ENCODE measurements at places on chromosomes 2 and 18.

DNA sequence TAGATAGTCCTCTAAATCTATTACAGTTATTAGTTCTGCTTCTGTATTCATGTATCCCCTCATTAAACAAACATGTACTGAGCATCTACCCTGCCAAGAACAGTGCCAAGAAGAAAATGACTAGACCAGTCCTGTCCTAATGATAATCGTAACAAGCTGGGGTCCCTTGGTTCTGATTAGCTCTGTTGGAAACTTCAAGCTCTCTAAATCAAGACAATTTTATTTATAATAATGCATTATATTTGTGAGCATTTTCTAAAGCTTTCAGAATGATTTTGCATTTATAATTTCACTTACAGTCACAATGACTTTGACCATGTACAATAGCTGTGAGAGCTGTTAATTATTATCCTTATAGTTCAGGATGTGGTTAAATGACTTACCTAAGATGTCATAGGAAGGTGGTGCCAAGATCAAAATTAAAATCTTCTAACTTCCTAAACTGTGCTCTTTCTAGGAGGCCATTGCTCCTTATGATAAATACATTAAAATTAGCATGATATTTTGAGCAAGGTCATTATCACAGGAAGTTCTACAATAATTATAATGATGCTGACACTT, 336.5 kb upstream of the SLC39A10 start:
- peak; percentile 72 for DNase-seq

DNA sequence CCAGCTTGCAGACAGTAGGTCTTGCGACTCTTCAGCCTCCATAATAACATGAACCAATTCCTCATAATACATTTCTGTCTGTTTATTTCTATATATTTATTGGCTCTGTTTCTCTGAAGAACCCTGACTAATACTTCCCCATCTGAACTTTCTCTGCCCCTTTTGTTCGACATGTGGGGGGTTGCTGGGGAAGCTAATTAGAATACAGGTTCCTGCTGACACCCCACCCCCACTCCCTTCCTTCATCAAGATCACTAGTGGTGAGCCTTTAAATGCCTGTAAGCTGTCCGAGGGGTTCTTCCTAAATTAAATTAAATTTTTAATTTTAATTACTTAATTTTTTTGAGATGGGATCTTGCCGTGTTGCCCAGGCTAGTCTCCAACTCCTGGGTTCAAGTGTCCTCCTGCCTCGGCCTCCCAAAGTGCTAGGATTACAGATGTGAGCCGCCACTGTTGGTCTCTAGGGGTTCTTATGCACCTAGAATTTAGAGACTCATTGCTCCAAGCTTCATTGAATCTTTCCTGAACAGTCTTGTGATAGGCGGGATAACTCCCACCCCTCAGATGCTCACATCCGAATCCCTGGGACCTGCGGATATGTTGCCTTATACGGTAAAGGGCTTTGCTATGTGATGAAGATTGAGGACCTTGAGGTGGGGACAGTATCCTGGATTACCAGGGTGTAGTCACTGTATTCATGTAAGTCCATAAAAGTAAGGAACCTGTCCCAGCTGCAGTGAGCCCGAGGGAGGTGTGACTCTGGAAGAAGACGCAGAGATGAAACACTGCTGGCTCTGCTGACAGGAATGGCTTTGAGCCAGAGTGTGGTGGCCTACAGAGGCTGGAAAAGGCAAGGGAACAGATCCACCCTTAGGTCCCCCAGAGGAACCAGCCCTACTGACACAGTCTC, 26.2 kb downstream of the HPCAL1 start:
- DNase-seq: no peak

- no peak for DNase-seq
These were observed at the start of gene FBLN7 for GRCh38 chr2:112138159-112139032. Gene FBLN7 (plus strand): TSS chr2:112138385. CDS start chr2:112138656, 271 bp downstream.

DNA sequence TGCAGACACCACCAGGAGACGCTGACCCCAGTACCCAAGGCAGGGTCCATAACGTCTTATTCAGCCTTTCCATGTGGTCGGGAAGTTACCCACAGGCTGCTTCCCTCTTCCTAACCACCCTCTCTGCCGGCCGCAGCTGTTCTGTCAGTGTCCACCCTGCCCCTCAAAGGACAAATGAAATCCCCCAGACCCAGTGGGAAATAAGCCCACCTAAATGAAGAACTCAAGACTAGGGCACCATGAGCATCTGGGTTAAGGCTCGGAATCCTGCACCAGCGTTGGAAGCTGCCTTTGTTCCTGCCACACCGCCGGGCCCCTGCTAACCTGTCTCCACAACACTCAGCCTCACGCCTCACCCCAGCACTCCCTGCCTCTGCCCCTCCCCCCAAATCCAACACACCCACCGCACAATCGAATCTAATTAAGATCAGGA, 21.7 kb downstream of the BCL11A start:
- no peak for DNase-seq

DNA sequence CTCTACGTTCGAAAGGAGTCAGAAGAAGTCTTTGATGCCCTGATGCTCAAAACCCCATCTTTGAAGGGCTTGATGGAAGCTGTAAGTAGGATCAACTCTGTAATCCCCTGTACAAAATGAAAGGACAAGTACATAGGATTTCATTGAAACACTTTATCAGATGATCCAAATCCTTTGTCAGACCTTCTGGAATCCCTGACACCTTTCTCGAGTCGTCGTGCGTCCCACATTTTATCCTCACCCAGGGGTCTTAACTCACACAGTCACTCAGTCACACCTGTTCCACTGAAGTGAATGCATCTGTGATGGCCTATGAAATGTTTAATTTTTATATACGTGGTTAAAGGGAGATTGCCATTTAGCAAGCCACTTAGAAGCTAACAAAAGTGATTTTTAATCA, 44.8 kb downstream of the GRHL1 start:
- no peak for DNase-seq

- peak; percentile 81 for DNase-seq
These were observed 87.4 kb upstream of the GLS start for GRCh38 chr2:190792956-190793888.

DNA sequence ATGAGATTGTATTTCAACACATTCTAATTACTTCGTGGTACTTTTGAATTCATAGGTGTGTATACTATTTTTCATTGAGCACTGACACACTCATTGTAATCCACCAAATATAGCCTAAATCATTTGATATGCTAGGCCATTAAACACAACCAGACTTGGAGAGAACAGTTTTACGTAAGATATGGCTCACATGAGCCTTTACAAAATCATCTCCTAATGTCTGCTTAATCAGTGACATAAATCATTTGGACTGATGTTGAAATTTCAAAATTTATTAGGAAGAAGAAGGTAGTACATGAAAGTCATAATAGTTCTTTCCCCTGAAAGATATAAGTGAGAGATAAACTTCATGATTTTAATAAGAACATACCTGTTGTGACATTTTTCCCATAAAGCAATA, 550.2 kb upstream of the LINC00305 start:
- DNase-seq: no peak

DNA sequence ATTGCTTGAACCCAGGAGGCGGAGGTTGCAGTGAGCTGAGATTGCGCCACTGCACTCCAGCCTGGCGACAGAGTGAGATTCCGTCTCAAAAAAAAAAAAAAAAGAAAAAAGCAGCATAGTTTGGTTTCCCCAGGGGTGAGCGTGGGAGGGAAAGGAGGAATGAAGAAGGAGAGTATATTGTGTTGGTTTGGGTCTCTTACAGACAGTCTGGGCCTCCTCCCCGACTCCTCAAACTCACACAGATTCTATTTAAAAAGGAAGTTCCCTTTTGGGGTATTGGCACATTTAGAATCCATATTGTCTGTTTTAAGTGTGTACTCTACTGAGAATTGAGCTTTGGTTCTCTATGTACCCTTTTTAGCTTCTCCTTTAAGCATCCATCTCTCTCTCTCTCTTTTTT, 27.4 kb upstream of the SLC20A1 start:
- no peak for DNase-seq

DNA sequence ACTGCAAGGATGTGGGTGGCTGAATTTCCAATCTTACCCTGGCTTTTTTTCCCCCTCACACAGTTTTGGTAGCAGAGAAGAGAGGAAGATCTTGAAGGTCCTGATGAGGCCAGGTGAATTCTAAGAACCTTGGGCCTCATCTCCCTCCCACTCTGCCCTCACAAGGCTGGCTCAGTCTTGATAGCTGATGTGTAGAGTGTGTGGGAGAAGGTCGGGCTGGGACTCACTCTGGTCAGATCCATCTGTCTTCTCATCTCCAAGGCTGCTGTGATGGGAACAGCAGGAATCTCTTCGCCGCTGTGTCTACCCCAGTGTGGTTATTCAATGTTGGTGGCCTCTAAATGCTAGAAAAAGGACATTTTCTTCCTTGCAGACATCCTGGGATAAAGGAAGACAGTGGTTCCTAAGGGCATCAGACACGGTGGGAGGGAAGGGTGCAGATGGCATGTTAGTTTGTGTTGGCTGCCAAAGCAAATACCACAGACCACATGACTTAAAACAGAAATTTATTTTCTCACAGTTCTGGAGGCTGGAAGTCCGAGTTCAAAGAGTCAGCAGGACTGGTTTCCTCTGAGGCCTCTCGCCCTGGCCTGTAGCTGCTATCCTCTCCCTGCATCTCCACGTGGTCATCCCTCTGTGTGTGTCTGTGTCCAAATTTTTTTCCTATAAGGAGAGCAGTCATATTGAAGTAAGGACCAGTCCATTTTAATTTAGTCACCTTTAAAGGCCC, 37.6 kb upstream of the MGAT4A start:
- peak; percentile 67 for DNase-seq

DNA sequence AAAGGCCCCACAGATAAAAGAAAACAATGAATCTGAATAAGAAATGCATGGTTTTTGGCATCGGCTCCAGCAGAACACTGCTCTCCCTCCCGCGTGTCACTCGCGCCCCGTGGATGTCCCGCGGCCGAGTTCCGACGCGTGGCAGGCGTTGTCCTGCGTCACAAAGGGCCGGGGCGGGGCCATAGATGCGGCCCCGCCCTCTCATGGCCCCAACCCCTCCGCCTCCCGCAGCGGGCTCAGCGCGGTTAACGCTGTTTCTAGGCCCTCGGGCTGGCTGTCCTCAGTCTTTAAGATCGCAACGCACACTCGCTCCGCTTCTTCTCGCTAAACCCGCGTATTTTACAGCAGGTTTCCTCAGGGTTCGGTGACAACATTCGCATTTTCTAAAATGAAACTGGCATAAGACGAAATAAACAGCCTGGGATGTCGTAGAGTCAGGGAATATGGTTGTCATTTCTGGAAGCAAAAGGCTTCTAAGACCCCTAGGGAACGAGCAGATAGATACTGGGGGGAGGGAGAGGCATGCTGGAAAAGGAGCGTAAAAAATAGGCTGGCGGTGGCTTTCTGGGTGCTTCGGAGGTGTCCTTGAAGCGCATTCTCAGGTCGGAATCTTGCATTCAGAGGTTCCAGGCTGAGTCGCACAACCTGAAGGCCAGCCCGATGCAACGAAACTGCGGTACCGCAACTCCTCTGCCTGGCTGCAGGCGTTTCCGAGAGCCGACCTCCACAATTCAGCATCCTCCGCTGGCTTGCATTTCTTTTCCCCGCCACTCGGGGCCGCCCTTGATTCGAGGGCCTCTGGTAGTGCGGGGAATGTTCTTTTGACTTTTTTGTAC, at the start of gene FKBP7:
Gene FKBP7 (minus strand): TSS at position 162 of the 836 bp plus-strand sequence. CDS start 101 bp downstream, at position 61.
- peak; percentile 75 for DNase-seq

DNA sequence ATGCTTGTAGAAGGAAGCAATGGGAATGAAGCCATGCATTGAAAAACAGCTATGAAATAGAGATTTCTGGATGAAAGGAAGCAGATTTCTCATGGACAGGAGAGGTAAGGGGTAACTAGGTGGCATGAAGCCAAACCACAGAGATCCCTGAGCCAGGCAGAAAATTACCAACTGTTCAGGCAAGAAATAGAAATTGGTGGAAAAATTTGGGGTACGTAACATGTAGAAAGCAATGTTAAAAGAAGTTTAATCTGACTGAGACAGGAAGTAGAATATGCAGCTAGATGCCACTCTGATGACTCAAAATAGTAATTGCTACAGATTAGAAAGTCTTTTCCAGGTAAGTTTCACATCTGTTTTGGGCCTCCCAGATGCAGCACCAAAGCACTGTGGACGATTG, 928.5 kb upstream of the CELF4 start:
- DNase-seq: no peak

DNA sequence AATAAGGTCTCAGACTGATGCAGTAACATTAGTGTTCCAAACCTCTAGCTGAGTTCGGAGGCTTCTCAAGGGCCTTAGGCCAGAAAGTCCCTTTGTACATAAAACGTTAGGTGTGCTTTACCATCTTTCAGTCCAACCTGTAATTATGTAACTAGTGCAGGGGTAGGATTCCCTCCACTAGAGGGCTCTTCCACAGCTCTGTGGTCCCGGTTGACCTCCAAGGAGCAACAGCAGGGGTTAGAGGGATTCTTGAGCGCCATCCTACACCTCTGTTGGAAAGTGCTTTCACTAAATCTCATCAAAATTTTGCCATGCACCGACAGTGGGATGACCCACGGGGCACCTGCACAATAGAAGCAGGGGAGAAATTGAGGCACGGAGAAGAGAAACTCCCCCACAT, 155.8 kb upstream of the LRP1B start:
- peak; percentile 16 for DNase-seq

GRCh38 chr2:113910967-113911678, 21.2 kb downstream of the ACTR3 start:
- no peak for DNase-seq

GRCh38 chr2:176002688-176003210, 682 bp upstream of the LNPK start:
- no peak for DNase-seq

DNA sequence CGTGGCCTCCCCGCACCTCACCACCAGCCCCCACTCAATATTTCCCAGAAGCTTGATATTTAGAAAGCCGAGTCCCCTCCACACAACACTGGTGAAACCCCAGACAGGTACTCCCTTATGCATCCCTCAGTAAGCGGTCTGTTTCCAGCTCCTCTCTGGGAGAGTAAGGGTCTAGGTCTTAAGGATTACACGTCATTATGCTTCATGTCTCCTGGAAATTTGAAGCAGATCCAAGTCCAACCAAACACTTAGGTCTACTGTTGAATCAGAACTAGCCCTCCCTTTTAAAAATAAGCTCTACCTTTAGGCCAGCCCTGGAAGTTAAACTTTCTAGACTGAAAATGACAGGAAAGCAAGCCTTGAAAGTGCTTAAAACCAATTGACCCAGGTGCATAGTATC, 1.5 kb upstream of the OST4 start:
- no peak for DNase-seq

DNA sequence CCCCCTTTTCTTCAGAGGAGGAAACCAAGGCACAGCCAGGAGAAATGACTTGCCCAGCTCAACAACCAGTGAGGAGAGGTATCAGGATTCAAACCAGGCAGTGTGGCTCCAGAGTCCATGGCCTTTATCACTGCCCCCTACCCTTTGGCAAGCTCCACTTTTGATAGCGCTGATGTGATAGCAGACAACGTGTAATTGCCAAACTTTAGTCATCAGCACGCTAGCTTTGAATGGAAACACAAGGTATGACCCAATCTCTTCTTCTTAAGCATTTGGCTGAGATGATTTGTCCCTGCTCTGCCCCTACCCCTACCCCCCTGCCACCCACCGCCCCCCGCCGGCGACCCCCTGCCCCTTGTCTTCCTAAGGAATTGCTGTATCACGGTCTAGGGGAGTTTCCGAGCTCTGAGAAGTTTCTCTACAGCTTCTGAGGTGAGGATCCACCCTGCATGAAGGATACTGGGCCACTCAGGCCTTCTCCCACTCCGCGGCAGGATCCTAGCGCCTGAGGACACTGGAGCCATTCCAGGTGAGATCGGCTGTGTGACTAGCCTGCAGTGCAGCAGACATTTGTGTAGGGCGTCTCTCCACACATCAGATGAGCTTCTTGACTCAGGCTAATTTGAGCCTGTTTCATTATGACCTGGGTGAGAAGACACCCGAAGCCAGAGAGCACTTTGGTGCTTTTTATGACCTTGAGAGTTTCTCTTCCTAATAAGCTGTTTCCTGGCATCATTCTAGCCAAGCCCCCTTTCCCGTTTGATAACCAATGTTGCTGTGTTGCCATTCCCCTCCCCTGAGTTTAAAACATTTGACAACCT, 75.1 kb upstream of the MAP4K4 start:
- DNase-seq: no peak

Data from RCC 7860 (cell line).